ENCODE measurements at places on chromosomes 13 and 19. TPM values are rescaled to one million over a fixed set of nuclear protein-coding genes. Genes with fewer than 3 reads are reported as not detected.

DNA sequence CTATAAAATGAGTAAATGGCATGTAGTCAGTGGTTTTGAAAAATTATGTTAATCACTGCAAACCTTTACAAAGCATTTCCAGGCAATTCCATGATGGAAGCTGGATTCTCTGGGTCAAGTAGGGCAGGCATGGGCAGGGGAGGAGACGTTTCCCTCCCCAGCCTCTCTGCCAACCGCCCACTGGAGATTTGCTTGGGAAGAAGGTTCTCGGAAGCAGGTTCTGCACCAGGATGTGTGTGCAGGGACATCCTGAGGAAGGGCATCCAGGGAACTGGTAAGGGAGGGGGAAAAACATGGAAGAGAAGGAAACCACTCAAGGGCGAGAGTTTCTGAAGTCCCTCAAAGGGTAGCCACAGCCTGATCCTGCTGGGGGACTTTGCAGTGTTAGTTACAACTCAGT is 469.1 kb downstream of the TSHZ3 start:
- DNase-seq, result no peak

GRCh38 chr19:53034948-53035675 is 9.4 kb upstream of the ERVV-2 start:
- no peak for DNase-seq

GRCh38 chr19:49716154-49716553 is 25.2 kb downstream of the CPT1C start:
- no peak for DNase-seq

DNA sequence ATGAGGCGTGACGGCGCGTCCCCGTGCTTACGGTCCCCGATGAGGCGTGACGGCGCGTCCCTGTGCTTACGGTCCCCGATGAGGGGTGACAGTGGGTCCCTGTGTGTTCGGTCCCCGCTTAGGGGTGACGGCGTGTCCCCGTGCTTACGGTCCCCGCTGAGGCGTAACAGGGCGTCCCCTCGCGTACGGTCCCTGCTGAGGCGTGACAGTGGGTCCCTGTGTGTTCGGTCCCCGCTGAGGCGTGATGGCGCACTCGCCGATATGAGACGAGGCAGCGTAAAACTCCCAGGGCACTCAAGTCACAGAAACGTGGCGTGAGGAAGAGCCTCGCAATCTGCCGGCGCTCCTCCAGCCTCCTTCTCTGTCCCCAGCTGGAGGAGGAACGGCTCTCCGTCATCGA is 20.9 kb downstream of the CFAP97D2 start:
- DNase-seq, result no peak

DNA sequence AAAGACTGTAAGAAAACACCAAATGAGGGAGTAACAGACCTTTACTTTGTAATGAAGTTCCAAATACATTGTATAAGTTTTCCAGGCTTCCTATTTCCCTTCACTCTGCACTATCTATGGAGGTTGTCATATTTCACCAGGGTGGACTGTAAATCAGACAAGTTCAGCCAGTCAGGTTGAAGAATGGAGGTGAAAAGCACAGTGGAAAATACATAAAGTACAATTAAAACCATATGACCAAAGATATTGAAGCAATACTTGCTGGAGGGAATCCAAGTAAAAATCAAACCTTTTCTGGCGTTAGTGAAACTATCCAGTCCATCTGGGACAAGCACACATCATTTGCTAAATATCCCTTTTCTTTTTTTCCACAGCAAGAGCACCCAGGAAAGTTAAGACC is 3.2 kb downstream of the LHFPL6 start:
- no peak for DNase-seq

DNA sequence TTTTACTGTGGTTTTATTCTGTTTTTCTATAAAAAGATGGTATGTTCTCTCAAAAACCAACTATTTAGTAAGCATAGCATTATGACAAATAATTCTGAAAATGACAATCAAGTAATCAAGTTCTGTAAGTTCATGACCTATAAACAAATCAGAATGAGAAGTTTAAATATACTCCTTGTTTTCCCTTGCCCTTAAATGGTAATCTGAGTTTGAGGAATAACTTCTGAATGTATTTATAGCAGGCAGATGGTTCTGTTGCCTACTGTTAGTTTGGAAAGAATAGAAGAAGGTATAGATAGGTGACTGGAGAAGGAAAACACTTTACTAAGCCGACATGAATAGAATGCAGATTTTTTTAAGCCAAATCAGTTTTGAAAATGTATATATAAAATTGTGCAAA is 63.9 kb downstream of the POSTN start:
- no peak for DNase-seq

- peak; percentile 57 for DNase-seq
These were observed 100.5 kb downstream of the FLT1 start for GRCh38 chr13:28394422-28394821.

DNA sequence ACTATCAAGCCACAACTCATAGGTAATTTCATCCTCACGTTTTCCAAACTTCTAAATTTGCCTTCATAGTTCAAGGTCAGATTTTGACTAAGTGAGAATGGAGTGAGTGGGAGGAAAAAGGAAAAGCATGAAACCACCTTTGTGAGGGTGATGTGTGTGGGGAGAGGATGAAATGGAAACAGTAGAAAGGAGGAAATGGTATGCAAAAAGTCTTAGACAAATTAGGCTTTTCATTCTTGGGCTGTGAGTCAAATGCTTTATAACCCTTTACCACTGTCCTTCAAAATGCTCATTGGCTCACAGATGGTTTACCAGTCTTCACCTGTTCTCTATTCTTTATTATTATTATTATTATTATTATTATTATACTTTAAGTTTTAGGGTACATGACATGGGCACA is 127.2 kb downstream of the RAP2A start:
- DNase-seq, result no peak

DNA sequence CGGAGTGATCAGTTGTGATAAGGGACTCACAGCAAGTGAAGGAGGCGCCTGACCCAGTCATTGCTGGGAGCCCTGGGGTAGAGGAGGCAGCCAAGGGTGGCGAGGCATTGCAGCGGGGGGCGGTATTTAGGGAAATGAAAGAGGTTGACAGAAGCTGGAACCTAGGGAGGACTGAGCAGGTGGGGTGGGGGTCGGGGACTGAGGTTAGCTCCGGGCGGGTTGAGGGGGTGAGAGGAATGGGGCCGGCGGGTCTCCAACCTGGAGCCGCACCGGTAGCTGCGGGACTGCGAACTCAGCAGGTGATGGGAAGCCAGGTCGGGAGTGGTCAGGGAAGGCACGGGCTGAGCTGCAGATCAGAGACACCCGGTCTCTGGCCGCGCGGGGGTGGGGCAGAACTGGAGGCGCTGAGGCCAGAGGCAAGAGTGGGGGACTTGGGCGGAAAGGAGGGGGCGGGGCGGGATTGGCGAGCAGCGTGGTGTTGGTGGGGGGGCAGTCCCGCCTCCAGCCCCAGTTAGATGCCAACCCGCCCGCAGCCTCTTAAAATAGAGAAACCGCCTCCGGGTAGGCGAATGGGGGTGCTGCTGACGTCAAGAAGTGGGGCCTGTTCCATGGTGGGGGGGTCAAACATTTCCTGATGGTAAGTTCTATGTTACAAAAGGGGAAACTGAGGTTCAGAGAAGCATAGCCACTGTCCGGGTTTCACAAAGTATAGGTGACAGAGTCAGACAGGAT is 1.5 kb downstream of the MAST3 start:
- DNase-seq, result no peak

GRCh38 chr19:49133621-49134454 is 14.5 kb downstream of the PPFIA3 start:
- peak; percentile 54 for DNase-seq

DNA sequence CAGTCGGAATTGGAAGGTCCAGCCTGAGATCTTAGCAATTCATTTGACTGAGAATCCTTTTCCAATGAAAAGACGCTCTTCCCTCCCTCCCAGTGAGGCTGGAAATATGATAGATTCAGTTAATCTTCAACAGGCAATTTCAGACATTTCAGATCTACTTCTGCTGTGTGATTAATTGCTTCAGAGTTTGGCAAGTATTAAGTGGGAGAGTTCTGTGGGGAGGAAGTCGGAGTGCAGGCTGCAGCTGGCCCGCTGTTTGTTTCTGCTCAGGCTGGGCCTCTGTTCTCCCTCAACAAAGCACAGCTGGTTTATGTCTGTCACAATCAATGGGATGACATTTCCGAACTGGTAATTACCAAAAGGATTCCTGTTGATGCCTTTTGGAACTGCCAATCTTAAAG is 178.2 kb downstream of the NDFIP2 start:
- peak; percentile 61 for DNase-seq

DNA sequence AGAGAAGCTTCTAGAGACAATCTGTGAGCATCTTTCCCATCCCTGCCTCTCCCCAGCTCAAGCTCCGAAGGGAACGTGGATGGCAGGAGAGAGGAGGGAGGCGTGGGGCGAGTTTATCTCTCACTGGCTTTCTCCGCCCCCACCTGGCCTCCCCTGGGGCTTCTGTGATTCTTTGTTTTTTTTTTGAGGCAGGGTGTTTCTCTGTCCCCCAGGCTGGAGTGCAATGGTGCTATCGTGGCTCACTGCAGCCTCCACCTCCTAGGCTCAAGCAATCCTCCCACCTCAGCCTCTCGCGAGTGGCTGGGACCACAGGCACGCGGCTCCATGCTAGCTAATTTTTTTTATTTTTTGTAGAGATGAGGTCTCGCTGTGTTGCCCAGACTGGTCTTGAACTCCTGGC is 23.0 kb downstream of the EFNA2 start:
- no peak for DNase-seq

GRCh38 chr13:41681587-41681986 is 224.2 kb downstream of the RGCC start:
- DNase-seq, result no peak

DNA sequence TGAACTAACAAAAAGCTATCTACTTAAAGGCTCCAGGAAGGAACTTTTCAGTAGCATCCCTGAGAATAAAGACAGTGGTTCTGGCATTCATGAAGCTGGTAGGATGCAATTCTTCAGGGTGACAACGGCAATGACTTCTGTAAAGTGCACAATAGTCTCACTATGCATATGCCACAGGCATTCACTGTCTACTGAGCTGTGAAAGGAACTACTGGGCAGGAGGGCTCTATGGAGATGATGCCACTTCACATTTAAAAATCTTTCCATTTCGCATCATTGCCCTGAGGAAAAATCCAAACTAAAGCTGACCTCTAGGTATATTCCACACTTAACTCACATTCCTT is 2020.6 kb upstream of the PCDH20 start:
- DNase-seq, result no peak

- no peak for DNase-seq
These were observed 38.0 kb upstream of the SPATA13 start for GRCh38 chr13:24122569-24122968.

GRCh38 chr13:113151745-113152690 is 6.4 kb upstream of the PROZ start:
- DNase-seq, result no peak

DNA sequence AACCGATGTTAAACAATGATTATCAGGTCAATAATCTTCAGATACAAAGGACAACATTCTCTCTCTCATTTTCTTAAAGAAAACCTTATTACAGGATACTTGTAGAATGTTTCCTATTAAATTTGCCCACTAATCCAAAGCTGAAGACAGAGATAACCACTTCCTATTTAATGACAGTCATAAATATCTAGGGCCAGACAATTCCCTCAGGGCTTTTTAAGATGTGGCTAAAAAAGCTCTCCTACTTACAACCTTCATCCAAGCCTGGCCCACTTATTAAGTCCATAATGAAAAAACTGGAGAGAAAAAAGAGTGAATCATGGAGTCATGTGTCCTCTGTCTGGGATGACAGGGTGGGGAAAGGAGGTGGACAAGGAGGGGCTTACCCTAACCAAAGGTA is 235.9 kb downstream of the KLF12 start:
- no peak for DNase-seq

GRCh38 chr13:33052506-33053280 is 36.5 kb downstream of the KL start:
- no peak for DNase-seq

GRCh38 chr13:36357692-36358091 is 11.5 kb upstream of the SPART start:
- no peak for DNase-seq

DNA sequence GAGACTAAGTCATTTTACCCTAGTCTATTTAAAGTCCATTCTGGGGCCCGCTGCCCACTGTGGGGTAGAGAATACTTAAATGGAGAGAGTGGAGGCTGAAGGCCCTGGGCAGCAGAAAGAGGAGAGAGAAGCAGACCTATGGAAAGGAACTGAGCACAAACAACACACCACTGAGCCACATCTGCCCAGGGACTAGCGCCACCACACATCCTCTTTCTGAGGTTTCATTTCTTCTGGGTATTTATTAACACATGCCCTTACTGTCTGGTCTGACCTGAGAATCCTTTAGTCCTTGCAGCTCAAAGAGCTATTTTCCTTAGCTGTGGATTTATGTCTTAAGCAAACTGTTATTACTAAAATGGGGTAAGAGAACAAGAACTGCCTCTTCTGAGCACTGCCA is 154.0 kb downstream of the NALCN start:
- DNase-seq, result no peak

GRCh38 chr19:7900401-7900870 is 3.2 kb upstream of the MAP2K7 start:
- no peak for DNase-seq

- peak; percentile 95 for DNase-seq
These were observed 19.4 kb downstream of the CEACAM21 start for GRCh38 chr19:41595258-41595889.

DNA sequence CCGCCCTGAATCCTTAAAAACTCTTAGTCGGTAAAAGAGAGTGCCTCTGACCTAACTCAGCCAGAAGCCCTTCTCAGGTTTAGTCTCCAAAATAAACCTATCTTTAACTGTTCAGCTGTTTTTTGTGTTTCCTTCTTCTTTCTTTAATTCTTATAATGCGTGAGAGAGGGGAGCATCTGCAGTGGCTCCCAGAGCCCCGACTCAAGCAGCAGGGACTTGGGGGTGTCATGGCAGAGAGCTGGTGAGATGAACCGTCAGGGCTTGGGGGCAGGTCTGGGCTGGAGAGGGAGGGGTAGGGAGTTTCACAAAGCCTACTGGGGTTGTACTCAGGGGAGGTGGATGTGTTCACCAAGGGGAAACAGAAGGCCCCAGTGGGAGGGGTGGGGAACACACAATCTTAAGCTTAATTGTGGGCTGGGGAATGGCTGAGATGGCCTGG is 16.8 kb upstream of the SIGLEC6 start:
- no peak for DNase-seq

GRCh38 chr13:109131698-109132257 is 502.4 kb downstream of the MYO16 start:
- DNase-seq, result no peak

GRCh38 chr13:76853481-76853880 is 32.7 kb downstream of the KCTD12 start:
- peak; percentile 81 for DNase-seq

DNA sequence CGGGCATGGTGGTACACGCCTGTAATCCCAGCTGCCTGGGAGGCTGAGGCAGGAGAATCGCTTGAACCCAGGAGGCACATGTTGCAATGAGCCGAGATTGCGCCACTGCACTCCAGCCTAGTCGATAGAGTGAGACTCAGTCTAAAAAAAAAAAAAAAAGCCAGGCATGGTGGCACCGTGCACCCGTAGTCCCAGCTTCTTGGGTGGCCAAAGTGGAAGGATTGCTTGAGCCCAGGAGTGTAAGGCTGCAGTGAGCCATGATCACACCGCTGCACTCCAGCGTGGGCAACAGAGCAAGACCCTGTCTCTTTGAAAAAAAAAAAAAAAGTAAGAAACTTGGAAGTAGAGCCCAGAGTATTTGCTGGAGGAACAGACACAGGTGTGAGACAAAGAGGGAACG is 27.7 kb downstream of the CCDC8 start:
- no peak for DNase-seq

The CFAP97D2 gene
- total RNA-seq, result not detected

The CCDC122 gene
- total RNA-seq, result 5.1 TPM

The SPACA4 gene
- not detected for total RNA-seq

The RFC3 gene
- total RNA-seq, result 17.9 TPM

The ANKLE1 gene
- total RNA-seq, result 3.1 TPM

The CA11 gene
- total RNA-seq, result 2.8 TPM

The NOVA2 gene
- total RNA-seq, result 35.2 TPM

The MEDAG gene
- total RNA-seq, result 30.2 TPM

The F2RL3 gene
- total RNA-seq, result 1.2 TPM

The TMPRSS9 gene
- not detected for total RNA-seq
